ENCODE measurements at places on chromosomes 5 and 9. TPM values are rescaled to one million over a fixed set of nuclear protein-coding genes. Genes with fewer than 3 reads are reported as not detected.

DNA sequence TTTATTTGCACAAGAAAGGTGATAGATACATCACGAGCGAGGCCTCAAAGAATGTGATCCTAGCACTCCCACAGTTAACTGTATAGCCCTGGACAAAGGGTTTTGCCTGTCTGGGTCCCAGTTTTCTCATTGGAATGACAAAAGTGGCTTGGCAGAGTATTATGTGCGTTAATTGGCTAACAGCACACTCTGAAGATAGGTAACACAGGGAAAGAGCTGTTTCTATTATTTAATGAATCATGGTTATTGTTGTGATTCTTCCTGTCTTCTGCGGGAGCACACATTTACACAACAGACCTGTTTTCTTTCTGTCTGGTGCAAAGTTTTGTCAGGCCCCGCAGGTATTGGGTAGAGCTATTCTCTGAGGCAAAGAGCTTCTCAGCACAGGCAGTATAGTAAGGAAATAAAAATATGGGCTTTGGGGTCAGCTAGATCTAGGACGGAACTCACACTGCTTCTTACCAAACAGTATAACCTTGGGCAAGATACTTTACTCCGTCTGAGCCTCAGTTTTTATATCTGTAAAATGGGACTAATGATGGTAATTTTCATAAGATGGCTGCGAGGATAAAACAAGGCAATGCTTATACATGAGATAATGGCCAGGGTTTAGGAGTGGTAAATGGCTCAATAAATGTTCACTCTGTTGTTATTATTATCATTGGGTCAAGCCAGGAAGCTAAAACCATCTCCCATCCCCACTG lies 78.9 kb downstream of the PLAC8L1 start:
- DNase-seq = no peak

The WNT8A gene
- polyA plus RNA-seq = not detected

DNA sequence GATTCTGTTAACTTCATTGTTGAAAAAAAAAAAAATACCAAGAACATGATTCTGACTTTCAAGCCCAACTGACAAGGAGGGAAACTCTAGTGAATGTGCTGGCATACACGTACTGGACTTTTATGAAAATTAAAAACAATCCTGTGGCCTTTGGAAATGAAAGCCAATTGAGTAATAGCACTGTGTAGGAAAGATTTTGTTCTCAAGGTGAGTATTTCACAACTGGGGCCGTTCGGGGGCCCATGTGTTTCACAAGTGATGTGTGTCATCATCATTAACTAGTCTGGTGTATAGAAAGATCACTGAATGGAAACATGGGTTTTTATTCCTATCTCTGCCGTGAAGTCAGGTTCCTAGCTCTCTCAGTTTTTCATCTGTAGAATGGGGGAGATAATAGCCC lies 605.0 kb upstream of the CLINT1 start:
- DNase-seq = no peak

DNA sequence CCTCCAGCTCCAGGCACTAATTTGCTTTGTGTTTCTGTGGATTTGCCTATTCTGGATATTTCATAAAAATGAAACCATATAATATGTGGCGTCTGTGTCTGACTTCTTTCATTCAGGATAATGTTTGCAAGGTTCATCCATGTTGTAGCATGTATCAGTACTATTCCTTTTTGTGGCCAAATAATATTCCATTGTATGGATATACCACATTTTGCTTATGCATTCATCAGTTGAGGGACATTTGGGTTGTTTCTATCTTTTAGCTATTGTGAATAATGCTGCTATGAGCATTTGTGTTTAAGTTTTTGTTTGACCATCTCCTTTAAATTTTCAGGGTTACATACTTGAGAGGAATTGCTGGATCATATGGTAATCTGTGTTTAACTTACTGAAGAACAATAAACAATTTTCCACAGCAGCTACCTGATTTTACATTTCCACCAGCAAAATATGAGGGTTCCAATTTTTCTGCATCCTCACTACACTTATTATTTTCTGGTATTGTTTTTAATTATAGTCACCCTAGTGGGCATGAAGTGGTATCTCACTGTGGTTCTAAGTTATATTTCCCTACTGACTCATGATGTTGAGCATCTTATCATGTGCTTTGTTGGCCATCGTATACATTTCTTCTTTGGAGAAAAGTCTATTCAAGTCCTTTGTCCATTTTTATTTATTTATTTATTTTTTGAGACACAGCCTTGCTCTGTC lies 63.9 kb downstream of the GCNT4 start:
- DNase-seq = no peak

GRCh38 chr5:116626272-116626723 lies 51.7 kb upstream of the SEMA6A start:
- DNase-seq = no peak

DNA sequence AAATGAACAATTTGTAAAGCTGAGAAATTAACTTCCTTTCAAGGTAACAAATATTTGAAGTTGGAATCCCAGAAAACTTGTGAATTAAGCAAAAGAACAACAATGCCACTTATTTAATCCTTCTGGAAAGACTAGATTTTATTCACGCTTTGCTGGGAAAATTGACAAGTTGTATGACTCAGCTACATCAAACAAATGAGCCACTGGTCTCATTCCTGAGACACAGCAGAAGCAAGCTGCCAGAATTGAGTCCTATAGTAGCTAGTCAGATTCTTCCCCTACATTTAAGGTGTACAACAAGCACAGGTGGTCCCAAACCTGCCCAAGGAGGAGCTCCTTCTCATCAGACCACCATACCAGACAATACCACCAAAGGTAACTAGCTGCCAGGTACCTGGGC lies 280.7 kb downstream of the SPOCK1 start:
- DNase-seq = no peak

DNA sequence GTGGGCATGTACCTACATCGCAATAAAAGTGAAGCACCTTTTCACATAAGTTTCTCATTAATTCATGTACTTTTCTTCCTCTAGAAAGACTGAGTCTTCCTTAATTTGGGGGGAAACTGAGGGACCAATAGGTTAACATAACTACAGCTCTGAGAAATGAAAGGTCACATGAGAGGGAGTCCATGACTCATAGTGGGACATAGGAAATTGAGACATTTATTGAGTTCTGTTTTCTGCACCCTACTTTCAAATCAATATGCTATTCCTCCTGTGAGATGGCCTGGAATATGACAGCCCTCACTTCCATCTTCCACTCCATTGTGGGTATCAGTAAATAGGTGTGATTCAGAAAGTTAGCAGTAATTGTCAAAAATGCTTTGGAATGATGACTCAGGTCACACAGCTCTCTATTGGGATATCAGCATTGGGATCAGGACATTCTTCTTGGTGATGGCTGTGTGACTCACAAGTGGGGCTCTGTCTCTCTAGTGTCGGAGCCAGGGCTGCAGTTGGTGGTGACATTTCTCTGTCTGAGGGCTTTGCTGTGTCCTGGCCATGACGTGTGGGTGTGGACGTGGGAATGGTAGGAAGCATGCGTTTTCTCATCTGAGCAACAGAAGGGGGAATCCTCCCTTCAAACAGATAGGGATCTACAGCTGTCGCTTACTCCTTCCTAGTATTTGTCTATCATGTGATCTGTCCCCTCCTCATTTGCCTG lies 125.0 kb downstream of the TRIO start:
- no peak for DNase-seq

DNA sequence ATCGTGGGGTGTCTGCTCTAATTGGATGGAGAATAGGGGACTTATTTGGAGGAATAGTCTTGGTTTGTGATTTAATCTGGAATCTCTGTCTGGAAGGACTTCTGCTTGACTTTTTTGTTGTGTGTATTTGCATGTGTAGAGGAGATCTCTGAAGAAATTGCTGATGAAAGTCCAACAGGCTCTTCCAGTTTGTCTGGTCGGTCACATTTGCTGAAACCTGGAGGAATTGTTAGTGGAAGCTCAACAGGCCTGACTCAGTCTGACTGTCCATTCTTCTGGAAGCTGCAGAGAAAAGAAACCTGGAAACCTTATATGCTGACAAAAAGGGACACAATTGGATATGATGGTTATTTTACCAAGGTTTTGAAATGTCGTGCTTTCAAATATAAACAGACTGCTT lies 33.4 kb upstream of the TENT2 start:
- DNase-seq = no peak

The PAEP gene
- polyA plus RNA-seq = not detected
